Fibroblast of skin of back (primary cell): ENCODE measurements at places on chromosomes 13 and 19.

- no peak for DNase-seq
These were observed 46.9 kb downstream of the TPP2 start for GRCh38 chr13:102643656-102644055.

DNA sequence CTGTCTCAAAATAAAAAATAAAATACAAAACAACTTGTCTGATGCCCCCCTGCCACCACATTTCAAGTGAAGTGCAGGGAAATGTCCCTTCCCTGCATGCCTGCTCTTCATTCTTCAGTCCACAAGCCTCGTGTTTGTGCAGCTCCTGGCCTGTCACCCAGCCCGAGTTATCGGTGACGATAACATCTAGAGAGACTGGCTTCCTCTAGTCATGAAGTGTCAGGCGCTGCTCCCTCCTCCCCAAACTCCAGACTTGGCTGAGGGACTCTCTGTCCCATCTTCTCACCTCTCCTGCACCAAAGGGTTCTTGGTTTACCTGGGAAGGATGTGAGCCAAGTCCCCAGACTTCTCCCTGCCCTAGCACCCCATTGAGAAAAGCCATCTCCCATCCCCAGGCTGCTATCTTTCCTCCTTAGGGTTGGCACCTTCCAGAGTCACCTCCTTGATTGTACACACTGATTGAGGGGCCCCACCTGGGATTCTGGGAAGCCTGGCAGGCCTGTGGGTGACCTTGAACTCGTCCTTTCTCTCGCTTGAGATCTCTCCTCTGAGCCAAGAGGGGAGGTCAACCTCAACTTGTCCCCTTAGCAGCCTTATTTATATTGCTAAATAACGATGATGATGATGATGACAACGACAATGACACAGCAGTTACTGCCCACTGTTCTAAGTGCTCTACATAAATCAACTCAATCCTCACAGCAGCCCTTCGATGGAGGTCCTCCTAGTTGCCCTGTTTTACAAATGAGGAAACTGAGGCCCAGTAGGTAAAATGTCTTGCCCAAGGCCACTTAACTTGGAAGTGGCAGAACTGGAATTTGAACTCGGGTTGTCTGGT, 13.1 kb upstream of the PLAUR start:
- DNase-seq, result no peak

GRCh38 chr13:47033216-47033615, 136.4 kb upstream of the HTR2A start:
- DNase-seq, result peak; percentile 69

GRCh38 chr19:55689411-55690108, 14.5 kb downstream of the EPN1 start:
- no peak for DNase-seq

GRCh38 chr19:58052256-58052655, 6.8 kb upstream of the ZNF135 start:
- DNase-seq, result no peak

GRCh38 chr19:9046694-9047093, 36.5 kb upstream of the MUC16 start:
- DNase-seq, result no peak

DNA sequence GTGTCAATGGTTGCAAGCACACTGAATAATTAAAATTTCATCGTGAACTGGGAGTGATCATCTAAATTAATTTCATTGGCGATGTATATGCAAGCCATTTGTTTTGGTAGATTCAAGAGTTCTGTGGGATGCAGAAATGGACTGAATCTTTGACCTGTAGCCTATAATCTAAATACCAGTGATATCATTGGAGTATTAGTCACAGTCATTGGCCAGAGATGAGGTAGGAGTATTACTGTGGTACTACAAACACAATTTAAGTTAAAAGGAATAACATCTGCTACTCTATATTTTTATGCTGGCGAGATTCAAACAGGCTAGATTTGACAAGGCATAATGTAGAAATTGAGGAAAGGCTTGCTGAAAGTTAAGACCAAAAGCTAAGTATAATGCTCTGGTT, 14.0 kb downstream of the FRY start:
- no peak for DNase-seq

DNA sequence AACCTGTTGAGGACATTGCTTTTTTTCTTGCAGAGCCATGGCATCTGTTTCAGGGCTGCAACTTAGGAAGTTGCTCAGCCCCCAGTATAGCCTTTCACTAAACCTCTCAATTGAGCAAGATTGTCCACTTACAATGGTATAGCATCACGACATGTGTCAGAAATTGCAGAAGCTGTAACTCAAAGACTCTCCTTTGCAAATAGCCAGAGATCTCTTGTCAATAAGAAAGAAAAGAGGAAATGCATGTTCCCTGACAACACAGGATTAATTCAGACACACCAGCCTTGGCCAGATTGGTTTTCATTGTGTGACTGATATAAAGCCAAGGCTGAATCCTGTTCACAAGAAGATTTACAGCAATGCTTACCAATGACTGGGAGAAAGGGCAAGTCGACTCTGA, 38.7 kb upstream of the CYSLTR2 start:
- no peak for DNase-seq

DNA sequence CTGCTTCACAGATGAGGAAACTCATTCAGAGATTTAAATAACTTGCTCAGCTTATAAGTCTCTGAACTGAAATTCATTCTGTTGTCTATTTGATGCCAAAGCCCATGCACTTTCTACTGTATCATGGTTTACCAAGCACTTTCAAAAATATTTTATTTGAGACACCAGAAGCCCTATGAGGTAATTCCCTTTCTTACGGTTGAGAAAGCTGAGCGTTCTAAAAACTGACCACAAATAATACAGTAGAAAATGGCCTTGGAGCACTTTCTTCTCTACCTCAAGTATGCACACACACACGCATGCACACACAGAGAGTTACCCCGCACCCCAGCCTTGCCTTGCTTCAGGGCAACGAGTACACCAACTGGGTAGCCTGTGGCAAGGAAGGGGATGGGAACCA, 228.5 kb downstream of the RFC3 start:
- DNase-seq, result no peak

GRCh38 chr13:96342286-96342685, 252.4 kb downstream of the HS6ST3 start:
- no peak for DNase-seq

- no peak for DNase-seq
These were observed 26.9 kb downstream of the VSTM2B start for GRCh38 chr19:29552454-29553280.

- peak; percentile 22 for DNase-seq
These were observed at the start of gene PCDH17 for GRCh38 chr13:57631596-57632275. Gene PCDH17, plus strand, starts transcription at chr13:57631744. Its CDS starts 803 bp downstream, at chr13:57632547.

DNA sequence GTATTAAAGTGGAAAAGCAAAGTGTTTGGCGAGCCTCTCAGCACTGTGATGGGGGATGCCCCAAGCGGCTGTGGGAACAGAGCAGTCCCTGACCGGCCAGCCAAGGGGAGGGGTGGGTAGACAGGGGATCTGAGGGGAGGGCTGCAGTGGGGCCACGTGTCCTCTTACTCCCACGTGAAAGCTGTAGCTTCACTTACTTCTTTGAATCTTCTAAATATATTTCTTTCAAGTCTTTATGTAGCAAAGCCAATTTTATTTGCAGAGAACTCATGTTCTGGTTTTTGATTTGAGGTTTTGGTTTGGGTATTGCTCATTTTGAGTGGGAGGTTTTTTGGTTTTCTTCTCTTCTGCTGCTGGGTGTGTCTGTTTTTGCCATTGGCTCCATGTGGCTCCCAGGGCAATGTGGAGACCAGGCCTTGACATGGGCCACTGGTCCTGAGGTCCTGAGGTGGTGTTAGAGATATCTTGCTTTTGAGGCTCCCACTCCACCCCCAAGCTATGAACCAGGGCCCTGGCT, 17.7 kb upstream of the OVOL3 start:
- DNase-seq, result no peak

GRCh38 chr19:12994701-12995595, at the start of gene NFIX:
Gene NFIX, plus strand, starts transcription at chr19:12995475. Its CDS starts 363 bp downstream, at chr19:12995838.
- DNase-seq, result peak; percentile 76

- DNase-seq, result peak; percentile 99
These were observed at the start of gene SAE1 for GRCh38 chr19:47130589-47131227. Gene SAE1, plus strand, starts transcription at chr19:47130835. Its CDS starts 96 bp downstream, at chr19:47130931.

DNA sequence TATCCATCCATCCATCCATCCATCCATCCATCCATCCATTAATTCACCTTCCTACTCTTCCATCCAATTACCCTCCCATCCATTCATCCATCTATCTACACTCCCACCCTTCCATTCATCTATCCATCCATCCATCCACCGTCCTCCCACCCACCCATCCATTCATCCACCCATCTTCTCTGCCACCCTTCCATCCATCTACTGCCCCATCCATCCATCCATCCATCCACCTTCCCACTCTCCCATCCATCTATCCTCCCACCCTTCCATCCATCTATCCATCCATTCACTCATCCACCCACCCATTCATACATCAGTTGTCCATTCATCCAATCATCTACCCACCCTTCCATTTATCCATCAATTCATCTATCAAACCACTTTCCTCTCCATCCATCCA, 54.3 kb downstream of the NWD1 start:
- no peak for DNase-seq
